Endothelial cell of umbilical vein (primary cell): ENCODE measurements at places on chromosomes 12 and 14. TPM values are rescaled to one million over a fixed set of nuclear protein-coding genes. Genes with fewer than 3 reads are reported as not detected.
A peak's percentile ranks its signal among the peaks of the same experiment; 100 is the strongest.

The KRT75 gene
- total RNA-seq: not detected in 2 replicates

The STYK1 gene
- total RNA-seq: 14.6 and 15.2 TPM in 2 replicates

The RNU4-1 gene
- total RNA-seq: 2,141 and 7,155 TPM in 2 replicates

The ITGA7 gene
- 0.84 and 1.0 TPM in 2 replicates for total RNA-seq

The LRP1-AS gene
- total RNA-seq: not detected in 2 replicates

The ACSM4 gene
- total RNA-seq: not detected in 2 replicates

The E2F7 gene
- 19.8 and 24.4 TPM in 2 replicates for total RNA-seq

The CMKLR1 gene
- total RNA-seq: not detected in 2 replicates

- peak; percentile 43 for DNase-seq
These were observed 37.7 kb downstream of the LRRC74A start for GRCh38 chr14:76863724-76864407.

GRCh38 chr14:87207756-87208155, 785.2 kb downstream of the GALC start:
- no peak for DNase-seq

- DNase-seq: no peak
These were observed 19.0 kb upstream of the MTHFD1 start for GRCh38 chr14:64369201-64369600.

DNA sequence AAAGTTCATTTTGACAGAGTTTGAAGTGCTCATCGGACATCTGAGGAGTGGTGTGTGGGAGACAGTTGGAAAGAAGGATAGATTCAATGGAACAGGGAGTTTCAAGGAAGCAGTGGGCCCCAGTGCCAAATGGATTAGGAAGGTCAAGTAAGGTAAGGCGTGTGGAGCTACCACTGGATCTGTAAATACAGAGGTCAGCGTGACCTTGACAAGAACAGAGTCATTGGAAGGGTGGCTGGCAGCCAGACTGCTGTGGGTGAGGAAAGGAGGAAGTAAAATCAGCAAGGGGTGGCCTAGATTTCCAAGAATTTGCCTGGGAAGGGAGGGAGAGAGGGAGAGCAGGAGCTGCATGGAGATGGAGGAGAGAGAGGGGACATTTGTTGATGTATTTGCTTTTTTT, 68.2 kb upstream of the IGF1 start:
- DNase-seq: no peak

DNA sequence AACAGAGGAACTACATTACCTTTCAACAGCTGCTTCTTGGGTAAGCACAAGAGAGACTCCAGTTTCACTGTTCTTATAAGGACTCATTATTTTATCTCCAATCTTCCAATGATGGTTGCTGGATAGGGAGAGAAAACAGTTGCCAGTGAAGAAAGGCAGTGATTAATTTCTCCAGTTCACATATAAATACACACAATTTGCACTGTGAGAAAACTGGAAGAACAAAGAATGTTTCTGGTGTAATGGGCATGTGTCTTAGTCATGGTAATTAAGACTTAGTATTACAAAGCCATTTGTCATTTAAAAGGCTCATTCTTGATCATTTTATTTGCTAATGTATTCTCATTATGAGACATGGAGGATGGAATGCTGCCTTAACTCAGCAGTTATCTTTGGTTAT, 78.0 kb upstream of the FAR2 start:
- no peak for DNase-seq

DNA sequence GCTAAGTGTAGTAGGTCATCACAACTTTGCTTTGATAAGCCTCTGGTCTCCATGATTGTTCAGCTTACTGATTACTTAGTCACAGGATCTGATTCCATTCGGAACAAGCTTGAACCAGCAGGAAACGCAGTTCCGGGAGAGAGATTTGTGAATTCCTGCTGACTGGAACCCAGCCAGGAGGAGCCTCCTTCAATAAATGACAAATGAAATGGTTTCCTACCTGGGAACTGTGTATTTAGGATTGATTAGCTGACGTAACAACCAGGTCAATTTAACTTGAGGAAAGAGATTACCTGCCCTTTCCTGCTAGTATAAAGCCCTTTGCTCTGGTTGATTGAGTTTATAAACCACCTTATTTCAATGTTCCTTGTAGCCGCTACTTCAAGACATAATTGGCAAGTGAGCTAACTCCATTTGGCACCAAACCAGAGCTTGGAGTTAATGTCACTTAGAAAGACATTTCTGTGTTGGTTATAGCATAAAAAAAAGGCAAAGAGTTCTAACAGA, 35.1 kb upstream of the KCNH3 start:
- peak; percentile 94 for DNase-seq

DNA sequence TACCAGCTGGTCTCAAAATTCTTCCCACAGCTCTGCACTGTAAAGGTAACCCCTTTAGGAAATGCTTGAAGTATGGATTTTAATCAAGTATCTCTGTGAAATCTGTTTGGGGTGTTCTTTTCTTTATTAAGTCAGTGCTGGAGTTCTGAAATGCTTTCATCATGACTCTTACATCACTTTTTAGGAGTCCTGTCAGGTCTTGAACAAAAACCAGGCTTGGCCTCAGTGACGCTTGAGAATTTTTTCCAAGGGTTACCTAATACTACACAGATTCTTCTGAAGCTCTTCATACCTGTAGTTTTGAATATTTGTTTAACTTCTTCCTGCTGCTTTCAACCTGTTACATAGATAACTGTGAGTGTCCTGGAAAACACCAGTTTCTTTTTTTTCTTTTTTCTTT, 47.0 kb upstream of the KCNH3 start:
- no peak for DNase-seq

- no peak for DNase-seq
These were observed 39.6 kb downstream of the CRY1 start for GRCh38 chr12:107053709-107054108.

DNA sequence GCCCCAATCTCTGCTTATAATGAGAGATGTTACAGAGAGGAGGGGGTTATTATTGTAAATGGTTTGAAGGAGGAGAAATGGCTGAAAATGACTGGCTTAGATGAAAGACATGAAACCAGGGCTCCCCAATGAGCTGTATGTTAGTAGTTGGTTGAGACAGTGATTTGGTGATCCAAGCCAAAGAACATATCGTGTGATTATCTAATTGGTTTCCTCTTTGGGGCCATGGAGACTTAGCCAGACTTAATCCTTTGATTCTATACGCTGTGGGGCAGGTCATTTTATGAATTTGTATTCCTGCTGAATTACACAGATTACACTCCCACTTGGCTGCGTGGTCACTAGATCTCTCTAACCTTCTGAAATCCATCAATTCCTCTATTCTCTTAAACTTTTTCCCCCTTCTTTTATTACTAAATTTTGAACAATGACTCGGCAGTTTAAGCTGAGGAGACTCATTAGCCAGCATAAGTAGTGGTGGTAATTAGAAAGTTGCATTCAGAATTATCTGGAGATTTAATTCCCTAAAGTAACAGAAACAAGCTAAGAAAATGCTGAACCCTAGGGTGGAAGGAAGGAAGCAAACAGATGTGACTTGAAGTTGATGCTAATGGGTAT, 5.3 kb downstream of the TTC8 start:
- DNase-seq: no peak

DNA sequence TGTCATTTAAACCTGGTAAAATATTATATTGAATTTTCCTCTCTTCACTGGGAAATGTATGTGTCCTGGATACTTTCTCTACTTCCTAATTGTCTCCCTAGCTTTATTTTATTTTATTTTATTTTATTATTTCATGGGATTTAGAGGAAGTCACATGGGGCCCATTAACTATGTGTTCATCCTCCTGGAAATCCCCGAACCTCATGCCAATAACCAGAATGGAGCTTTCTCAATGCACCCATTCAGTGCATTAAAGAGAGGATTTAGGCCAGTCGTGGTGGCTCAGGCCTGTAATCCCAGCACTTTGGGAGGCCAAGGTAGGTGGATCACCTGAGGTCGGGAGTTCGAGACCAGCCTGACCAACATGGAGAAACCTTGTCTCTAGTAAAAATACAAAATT, 1.3 kb upstream of the RPGRIP1 start:
- DNase-seq: no peak

DNA sequence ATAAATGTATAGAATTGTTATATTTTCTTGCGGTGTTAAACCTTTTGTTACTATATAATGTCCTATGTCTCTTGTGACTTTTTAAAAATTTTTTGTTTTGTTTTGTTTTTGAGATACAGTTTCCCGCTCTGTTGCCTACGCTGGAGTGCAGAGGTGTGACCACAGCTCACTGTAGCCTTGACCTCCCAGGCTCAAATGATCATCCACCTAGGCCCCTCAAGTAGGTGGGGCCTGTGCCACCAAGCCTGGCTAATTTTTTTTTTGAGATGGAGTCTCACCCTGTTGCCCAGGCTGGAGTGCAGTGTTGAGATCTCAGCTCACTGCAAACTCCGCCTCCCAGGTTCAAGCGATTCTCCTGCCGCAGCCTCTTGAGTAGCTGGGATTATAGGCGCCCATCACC, 26.5 kb upstream of the RCOR1 start:
- DNase-seq: no peak

- no peak for DNase-seq
These were observed 420.3 kb downstream of the CCDC91 start for GRCh38 chr12:28610401-28611114.

DNA sequence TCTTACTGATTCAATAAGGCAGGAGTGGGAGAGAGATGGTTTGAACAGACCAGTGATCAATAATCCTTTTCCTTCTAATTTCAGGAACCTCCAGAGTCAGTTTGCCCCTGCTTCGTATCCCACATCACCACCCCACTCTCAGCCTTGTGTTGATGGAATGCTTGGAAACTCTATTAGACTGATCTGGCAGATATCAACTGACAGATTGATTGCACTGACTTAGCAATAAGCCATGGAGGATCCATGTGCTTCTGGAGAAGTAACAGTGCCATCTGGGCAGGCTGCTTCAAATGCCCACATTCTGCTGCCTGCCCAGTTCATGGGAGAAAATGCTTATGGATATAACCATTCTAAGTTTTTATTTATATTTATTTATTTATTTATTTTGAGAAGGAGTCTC, 218.0 kb downstream of the SLC2A13 start:
- no peak for DNase-seq

- DNase-seq: no peak
These were observed 33.9 kb downstream of the PLCZ1 start for GRCh38 chr12:18703911-18704310.

- DNase-seq: peak; percentile 46
These were observed 90.1 kb upstream of the FOXG1 start for GRCh38 chr14:28676479-28676878.

DNA sequence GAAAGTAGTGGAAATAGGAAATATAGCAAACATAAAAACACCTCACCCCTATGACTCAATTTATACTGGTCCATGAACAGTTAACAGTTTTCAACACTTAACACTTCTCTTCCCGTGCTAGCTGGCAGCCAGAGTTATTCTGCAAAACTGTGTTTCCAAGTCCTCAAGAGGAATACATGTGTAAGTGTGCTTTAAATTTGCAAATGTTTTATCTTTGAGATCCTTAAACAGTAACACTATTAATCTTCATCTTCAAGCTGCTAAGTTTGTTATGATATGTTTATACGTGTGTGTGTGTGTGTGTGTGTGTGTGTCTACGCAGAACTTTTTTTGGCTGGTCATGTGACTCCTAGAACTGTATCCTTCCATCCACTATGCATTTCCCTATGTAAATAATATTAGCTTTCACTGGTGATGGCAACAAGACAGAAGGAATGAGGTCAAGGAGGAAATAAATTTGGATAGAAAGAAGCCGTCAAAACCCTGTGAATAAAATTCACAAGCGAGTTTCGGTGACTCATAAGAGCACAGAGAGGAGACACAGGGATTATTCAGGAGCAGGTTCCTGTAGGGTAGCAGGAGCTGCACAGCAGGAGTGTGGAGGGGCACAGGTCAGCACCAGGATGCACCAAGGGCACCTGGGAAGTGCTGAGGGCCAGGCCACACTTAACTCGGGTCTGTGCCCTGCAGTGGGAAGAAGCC, 105.9 kb upstream of the ETV6 start:
- no peak for DNase-seq

DNA sequence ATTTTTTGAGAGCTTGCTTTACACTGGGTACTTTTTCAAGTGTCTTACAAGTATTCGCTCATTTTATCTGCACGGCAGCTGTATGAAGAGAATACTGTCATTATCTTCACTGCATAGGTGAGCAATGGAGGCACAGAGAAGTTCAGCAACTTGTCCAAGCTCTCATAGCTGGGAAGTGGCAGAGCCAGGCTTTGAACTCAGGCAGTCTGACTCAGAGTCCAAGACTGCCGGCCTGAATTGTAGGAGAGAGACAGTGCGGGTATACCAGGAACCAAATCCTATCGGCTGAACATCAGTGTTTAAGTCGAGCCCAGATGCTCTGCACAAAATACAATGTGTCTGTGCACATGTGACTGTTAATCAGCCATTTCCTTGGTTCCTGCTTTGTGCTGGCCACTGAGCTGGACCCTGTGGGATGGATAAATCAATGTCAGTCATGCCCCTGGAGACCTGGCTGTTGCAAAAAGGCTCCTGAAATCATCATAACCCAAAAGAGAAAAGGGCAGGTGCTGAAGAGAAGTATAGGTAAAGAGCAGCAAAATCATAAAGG, 474.6 kb downstream of the DPF3 start:
- no peak for DNase-seq

DNA sequence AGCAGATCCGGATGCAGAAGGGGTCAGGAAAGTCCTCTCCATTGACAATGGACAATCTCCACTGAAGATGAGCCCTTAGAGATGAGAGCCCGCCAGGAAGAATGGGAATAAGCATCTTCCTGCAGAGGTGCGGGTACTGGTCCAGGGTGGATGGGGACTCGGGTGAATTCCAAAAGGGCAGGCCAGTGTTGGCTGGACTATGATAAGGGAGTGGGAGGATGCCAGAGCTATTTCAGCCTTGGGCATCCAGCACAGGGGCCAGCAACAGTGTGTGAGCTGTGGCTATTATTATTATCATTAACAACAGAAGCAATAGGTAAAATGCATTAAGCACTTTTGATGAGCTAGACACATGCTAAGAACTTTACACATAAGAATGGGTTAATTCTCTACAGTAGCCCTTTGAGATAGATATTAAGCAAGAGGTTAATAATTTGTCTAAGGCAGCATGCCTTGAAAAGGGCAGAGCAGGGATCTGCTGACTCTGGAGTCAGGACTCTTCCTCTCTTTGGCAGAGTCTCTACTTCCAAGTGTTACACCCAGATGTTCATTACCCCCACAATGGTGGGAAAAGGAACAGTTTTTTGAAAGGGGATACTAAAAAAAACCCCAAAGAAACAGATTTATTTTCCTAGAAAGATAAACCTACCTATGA, 55.2 kb downstream of the PRICKLE1 start:
- no peak for DNase-seq

- no peak for DNase-seq
These were observed 43.6 kb upstream of the NID2 start for GRCh38 chr14:52112336-52113018.

DNA sequence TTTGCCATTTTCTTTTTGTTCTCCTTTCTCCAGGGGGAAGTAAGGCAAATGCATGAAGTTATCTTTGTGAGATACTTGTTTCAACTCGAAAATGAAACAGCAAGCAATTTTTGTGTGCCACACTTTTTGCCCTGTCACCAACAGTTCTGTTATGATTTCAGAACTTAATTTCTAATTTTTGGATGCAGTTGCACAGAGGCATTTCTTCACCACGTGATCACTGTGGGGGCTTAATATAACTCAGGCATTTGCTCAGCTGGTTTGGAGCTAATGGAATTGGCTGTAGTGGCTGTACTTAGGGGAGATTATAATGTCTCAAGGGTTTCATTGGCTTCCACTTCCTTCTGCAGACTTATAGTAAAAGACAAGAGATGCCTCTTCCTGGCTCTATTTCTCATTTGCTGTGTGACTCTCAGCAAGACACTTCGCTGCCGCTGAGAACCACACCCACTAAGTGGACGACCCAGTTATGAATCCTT, 452.4 kb downstream of the RAD51B start:
- no peak for DNase-seq
